ENCODE measurements at places on chromosomes 11 and 22.
A peak's percentile ranks its signal among the peaks of the same experiment; 100 is the strongest.

DNA sequence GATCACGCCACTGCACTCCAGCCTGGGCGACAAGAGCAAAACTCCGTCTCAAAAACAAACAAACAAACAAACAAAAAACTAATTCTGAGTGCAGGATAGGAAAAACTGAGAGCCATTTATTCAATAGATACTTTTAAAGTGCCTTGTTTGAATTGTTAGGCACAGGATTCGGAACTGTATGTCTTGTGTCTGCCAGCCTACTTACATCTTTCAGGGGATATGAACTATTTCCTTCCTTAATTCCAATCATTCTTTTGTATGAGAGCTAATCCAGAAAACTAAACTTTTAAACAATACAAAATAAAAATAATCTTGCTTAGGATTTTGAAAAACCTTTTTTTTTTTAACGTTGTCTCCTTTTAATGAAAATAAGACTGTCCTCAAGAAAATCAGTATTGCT lies 12.6 kb downstream of the UVRAG start:
- no peak for DNase-seq

DNA sequence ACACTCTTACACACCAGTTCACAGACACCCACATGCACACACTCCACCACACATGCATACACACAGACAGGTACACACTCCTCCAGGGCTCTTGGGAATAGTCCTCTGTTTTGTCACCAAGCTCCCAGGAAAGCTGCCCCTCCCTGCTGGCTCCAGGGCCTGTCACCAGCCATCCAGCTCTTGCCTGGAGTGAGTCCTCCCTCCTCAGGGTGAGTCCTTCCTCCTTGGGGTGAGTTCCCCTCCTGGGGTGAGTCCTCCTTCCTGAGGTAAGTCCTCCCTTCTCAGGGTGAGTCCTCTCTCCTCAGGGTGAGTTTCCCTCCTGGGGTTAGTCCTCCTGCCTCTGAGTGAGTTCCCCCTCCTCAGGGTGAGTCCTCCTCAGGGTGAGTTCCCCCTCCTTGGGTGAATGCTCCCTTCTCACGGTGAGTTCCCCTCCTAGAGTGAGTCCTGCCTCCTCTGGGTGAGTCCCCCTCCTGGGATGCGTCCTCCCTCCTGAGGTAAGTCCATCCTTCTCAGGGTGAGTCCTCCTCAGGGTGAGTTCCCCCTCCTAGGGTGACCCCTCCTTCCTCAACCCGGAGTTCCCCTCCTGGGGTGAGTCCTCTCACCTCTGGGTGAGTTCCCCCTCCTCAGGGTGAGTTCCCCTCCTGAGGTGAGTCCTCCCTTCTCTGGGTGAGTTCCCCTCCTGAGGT lies 100.6 kb upstream of the FGF3 start:
- no peak for DNase-seq

- DNase-seq: no peak
Observed at GRCh38 chr11:44585421-44585820, 20.0 kb downstream of the CD82 start.

- DNase-seq: no peak
Observed at GRCh38 chr11:121467965-121468364, 15.2 kb upstream of the SORL1-AS1 start.

- DNase-seq: no peak
Observed at GRCh38 chr11:134577751-134578395, 165.8 kb upstream of the B3GAT1 start.

- DNase-seq: no peak
Observed at GRCh38 chr11:117519170-117519569, 191.5 kb downstream of the CEP164 start.

GRCh38 chr22:37601540-37602442 lies 6.8 kb upstream of the GGA1 start:
- peak; percentile 69 for DNase-seq

DNA sequence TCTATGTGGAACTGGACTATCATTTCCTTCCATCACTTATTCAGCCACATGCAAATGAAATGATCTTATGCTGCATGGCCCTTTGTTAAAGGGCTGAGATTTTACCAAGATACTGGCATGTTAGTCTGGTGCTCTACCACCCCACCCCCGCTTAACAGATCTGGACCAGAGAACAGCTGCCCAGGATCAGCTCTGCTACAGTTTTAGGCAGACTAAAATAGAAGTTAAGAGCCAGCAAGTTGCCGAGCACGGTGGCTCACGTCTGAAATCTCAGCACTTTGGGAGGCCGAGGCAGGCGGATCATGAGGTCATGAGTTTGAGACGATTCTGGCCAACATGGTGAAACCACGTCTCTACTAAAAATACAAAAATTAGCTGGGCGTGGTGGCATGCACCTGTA lies 4.6 kb downstream of the DDB1 start:
- DNase-seq: no peak

GRCh38 chr22:45185718-45186514 lies 22.2 kb downstream of the NUP50 start:
- DNase-seq: no peak

GRCh38 chr11:63862923-63863322 lies 24.0 kb downstream of the MARK2 start:
- DNase-seq: no peak

GRCh38 chr11:112540261-112540660 lies 279.6 kb upstream of the PLET1 start:
- peak; percentile 34 for DNase-seq

DNA sequence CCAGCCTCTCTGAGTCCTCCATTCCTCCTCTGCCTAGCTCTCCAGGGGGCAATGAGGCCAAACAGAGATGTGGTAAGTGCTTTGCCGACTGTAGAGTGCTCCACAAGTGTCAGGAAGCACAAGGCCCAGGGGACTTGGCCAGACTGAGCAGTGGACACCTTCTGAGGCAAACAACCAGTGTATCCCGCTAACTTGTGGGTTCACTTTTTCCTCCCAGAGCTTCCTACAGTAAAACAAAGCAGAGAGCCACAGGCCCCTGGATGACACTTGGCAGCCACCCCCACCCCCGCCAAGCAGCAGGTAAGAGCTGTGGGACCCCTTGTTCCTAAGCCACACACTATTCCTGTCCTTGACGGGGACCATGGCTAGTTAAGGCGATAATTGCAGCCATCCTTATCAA lies 160.9 kb downstream of the CACNA1I start:
- no peak for DNase-seq

All from EL (cell line).